ENCODE measurements at places on chromosomes 3 and 15.

- no peak for DNase-seq
These were observed 24.2 kb upstream of the NEO1 start for GRCh38 chr15:73028031-73028430.

DNA sequence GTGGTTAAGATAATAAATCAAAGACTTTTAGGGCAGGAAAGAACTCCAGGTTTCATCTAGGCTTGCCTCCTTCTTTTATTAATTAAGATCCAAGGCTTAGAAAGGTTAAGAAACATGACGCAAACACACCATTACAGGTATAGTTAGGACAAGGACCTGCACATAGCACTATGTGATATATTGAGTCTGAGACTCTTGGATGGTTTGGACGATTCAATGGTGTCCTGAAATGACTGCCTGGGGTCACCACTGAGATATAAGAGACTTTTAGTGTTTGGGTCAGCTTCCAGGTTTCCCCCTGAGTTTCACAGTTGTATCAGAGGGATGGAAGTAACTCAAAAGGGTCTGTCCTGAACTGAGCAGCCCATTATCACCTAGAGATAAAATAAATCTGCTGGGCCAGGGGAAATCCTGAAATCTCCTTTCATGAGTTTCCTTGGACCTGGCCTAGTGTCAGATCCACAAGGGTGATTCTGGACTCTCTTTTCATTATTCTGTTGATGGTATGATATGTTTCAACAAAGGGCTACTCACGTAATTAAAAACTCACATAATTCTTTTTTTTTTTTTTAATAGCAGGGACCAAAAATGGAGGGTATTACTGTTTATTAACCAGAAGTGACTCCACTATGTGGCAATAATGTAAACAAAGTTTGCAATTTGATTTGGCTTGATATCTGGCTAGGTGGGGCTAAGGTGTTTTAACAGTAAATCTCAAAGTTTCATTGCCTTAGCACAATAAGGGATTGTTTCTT lies 55.6 kb upstream of the ADGRG7 start:
- no peak for DNase-seq

DNA sequence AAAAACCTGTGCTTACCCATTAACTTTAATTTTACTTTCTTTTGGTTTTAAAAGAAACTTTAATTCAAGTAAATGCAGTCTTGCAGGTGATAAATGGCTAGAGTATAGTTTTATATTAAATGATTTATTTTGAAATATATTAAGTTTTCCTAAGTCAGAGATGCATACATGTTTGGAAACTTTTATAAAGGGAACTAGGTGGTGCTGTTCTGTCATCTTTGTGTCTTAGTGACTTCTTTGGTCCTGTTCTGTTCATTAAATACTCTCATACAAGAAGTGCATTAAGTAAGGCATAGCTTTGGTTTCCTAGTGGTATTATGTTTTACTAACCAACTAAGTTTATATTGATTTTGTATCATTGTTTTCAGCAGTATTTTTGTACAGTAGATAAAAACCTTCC lies 15.6 kb downstream of the CADM2 start:
- no peak for DNase-seq

DNA sequence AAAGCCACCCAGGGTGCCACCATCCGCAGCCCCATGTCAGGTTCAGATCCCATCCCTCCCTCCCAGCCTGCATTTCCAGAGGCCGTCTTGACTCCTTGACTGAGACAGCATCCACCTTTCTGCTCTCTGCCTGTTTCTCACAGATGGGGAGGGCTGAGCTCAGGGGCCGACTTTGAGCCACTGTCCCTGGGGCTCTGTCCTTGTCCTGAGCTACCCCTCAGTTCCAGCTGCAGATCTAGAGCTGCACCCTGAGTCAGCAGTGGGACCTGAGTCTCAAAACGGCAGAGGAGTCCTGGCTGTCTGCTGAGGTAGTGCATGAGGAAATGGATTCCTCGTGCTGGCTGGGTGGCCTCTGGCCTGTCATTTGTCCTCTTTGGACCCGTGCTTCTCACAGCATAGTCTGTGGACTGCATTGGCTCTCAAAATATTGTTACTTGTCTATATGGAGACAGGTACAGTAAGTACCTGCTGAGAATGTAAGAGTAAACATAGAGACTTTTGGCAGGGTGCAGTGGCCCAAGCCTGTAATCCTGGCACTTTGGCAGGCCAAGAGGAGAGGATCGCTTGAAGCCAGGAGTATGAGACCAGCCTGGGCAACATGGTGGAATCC lies 22.3 kb downstream of the RPLP1 start:
- DNase-seq = no peak

DNA sequence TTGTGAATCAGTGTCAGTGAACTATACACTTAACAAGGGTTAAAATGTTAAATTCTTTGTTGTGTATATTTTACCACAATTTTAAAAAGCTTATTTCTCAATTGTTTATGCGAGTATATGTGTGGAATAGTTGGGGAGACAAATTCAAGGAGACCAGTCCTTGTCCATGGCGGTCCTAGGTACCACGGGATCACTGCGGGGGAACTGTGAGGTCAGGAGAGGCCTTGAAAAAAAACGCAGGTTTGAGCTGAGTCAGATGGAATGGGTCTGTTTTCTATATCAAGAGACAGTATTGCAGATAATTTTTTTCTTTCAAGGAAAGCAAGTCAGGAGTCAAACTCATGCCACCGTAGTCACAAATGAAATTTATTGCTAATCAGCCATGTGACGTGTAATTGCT lies 18.5 kb downstream of the IGF1R start:
- no peak for DNase-seq

- DNase-seq = no peak
These were observed 2.9 kb downstream of the GHRL start for GRCh38 chr3:10289787-10290355.

GRCh38 chr3:181689546-181689945 lies 22.2 kb upstream of the SOX2 start:
- no peak for DNase-seq

GRCh38 chr15:35519541-35520149 lies 26.3 kb downstream of the DPH6 start:
- DNase-seq = no peak

DNA sequence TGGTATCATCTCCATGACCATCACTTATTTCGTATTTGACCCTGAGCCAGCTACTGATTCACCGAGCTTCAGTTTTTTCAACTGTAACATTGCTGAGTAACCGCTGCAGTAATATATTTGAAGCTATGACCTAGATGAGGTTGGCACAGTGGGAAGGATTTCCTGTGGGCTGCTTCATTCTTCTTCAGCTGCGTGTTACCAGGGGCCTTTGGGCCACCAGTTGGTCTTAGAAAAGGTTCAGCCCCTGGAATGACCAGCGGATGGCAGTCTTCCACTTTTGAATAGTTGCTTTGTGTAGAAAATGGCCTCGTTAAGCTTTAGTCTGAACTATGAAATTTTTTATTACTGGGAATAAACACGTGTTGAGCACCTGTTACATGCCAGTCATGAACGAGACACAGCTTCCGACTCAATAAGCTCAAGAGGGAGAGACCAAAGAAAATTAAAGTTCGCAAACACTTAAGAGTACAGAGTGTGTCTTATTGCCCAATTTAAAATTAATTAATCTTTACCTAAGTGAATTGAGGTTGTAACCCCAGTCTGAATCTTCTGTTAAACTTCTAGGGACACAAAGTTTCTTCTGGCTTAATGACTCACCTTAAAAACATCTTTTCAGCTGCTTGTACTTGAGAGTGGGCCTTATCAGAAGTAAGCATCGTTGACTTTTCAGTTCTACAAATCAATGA lies 57.6 kb upstream of the NR2E3 start:
- DNase-seq = no peak

GRCh38 chr15:42401544-42402454 lies 42.5 kb downstream of the CAPN3 start:
- no peak for DNase-seq

DNA sequence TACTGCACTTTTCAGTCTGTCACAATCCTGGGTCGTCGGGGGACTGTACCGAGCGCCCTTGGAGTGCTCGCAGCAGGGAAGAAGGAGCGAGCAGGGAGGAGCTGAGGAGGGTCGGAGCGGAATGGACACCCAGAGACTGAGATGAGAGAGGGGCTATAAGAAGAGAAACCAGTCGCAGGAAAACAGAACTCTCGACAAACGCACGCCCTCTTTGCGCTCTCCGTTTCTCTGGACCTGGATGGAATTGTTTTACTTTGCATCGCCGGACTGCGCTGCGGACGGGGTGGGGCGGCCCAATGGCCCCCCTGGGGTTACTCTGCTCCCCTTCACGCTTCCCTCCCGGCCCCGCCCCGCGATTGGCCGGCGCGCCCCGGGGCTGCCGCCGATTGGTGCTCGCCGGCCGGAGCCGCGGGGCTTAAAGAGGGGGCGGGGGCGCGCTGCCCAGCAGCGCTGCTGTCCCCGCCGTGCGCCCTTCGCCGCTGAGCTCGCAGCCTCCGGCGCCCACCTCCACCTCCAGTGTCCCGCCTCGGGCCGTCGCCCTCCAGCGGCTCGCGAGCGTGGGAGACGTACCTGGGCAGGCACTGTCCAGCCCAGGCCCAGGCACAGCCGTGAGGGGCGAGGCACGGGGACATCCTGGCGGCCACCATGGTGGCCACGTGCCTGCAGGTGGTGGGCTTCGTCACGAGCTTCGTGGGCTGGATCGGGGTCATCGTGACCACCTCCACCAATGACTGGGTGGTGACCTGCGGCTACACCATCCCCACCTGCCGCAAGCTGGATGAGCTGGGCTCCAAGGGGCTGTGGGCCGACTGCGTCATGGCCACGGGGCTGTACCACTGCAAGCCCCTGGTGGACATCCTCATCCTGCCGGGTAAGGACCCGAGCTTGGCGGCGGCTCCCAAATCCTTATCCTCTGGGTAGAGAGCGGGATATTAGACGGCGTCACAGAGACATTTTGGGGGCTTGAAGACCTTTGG lies at the start of gene CLDN11:
Gene CLDN11 (plus strand): TSS at position 447 of the 977 bp plus-strand sequence. CDS start 199 bp downstream, at position 646.
- DNase-seq = no peak

DNA sequence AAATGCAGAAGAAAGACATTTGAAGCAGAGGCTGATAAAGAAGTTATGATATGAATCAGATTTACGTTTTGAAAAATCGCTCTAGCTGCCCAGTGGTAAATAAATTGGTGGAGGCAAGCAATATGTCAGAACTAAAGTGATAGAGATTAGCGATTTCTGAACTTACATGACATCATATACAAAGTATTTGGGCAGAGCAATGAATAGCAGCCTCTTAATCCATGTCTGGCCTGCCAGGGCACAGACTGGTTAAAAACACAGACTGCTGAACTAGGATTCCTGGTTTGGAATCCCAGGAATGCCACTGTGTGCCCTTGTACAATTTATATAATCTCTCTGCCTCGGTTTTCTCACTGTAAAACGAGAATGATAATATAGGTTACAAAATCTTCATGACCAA lies 243.1 kb upstream of the SETMAR start:
- no peak for DNase-seq

GRCh38 chr15:90481023-90481422 lies 48.7 kb upstream of the CRTC3 start:
- DNase-seq = no peak

GRCh38 chr15:84605554-84605882 lies 4.7 kb downstream of the ZSCAN2 start:
- DNase-seq = no peak

- no peak for DNase-seq
These were observed 89.8 kb downstream of the THBS1 start for GRCh38 chr15:39670687-39671086.

- DNase-seq = no peak
These were observed 13.0 kb upstream of the MAPK6 start for GRCh38 chr15:52005748-52006701.

DNA sequence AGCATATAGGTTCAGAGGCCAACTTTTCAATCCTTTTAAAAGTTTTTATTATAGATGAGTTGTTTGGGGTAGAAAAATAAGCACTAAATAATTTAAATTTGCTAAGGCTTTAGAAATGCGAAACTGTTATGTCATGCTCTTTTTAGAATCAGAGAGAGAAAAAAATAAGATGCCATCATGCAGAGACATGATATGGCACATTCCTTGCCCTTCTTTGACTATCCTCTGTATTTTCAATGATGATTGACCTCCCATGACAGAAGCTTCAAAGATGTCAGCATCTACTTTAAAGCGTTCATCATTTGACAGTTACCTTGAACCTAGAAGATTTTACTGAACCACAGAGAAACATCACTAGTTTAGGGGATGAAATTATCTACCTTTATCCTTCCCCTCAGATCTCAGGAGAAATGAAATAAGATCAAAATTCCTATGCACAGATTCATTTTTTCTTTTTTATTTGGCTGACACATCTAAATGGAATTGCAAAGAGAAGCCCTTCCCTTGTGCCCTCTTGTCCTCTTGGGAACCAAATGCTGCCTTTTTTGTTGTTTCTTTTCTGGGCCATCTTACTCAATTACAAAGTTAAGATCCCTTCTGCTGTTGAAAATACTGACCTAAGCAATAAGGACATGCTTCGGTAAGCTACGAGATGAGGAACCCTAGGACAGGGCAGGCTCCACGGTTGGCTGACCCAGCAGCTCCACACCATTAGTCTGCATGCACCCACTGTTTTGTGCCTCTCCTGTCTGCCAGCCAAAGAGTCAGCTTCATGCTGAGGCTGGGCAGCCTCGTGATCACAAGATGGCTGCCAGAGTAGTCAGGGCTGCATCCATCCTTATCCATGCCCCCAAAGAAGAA lies 289.7 kb upstream of the TPM1 start:
- no peak for DNase-seq

- peak; percentile 54 for DNase-seq
These were observed 911 bp downstream of the RFTN1 start for GRCh38 chr3:16512435-16513140.

- no peak for DNase-seq
These were observed 58.9 kb upstream of the TP63 start for GRCh38 chr3:189572249-189572648.

GRCh38 chr3:58994746-58995330 lies 55.0 kb downstream of the CFAP20DC start:
- DNase-seq = no peak

- no peak for DNase-seq
These were observed 541 bp downstream of the RPS27L start for GRCh38 chr15:63156755-63157117.

DNA sequence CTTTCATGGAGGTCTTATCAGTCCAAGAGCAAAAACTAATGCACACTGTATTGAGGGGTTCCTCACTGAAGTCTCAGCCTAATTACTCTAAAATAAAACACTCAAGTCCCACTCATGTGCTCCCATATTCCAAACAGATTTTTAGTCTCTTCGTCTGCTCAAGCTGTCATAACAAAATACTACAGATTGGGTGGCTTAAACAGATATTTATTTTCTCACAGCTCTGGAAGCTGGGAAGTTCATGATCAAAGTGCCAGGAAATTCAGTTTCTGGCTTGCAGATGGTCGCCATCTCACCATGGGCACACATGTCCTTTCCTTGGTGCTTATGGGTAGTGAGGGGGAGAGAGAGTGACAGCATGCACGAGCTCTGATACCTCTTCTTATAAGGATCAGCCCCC lies 147.5 kb downstream of the ANXA2 start:
- DNase-seq = no peak

All from activated CD4-positive, alpha-beta T cell treated with anti-CD3 and anti-CD28 coated beads for 4 hours (primary cell).